ENCODE measurements at places on chromosomes 16 and 17. TPM values are rescaled to one million over a fixed set of nuclear protein-coding genes. Genes with fewer than 3 reads are reported as not detected.

Gene MLST8
- total RNA-seq, result 29.9 TPM

Gene ALKBH5
- total RNA-seq, result 197 TPM

Gene CHD9NB
- total RNA-seq, result 0.97 TPM

DNA sequence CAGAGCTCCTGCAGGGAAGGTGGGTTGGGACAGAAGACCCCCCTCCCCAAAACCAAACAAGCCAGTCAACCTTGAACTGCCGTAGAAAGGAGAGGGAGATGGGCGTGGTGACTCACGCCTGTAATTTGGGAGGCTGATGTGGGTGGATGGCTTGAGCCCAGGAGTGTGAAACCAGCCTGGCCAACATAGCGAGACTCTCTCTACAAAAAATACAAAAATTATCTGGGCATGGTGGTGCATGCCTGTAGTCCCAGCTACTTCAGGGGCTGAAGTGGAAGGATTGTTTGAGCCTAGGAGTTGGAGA lies 42.1 kb downstream of the NT5M start:
- DNase-seq, result no peak

Measured in left ventricle myocardium superior (tissue), 1 donor.